Activated gamma-delta T cell treated with Interleukin-2 at 50 U/mL for 16 hours (primary cell): ENCODE measurements at places on chromosomes 1 and 21.
A peak's percentile ranks its signal among the peaks of the same experiment; 100 is the strongest.

DNA sequence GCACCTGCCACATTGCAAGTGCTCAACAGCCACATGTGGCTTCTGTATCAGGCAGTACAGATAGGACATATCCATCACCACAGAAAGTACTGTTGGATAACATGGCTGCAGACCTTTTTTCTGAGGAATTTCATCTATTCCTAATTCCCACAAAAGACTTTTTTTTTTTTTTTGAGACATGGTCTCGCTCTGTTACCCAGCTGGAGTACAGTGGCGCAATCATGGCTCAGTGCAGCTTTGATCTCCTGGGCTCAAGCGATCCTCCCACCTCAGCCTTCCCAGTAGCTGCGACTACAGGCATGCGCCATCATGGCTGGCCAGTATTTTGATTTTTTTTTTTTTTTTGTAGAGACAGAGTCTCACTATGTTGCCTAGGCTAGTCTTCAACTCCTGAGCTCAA, 33.3 kb downstream of the YARS1 start:
- DNase-seq: no peak

GRCh38 chr1:71228742-71229365, 148.0 kb upstream of the ZRANB2 start:
- no peak for DNase-seq

- peak; percentile 36 for DNase-seq
Observed at GRCh38 chr21:34801519-34802132, 132.8 kb downstream of the CLIC6 start.

DNA sequence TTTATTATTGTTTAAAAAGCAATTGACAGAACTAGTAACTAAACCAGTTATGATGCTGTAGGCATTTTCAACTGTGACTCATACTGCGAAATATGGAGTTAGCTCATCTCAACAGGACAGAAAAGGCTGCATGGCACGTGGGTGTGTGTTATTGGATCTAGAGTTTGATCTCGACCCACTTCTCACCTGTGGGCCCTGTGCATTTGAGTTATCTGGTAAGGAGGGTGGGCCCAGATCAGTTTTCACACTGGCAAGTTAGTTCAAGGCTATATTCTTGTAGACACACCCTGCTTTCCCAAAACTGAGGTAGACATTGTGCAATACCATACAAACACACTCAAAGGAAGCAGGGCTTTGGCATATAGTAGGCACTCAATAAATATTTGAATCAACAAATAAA, 71.3 kb upstream of the PRDX6 start:
- no peak for DNase-seq

DNA sequence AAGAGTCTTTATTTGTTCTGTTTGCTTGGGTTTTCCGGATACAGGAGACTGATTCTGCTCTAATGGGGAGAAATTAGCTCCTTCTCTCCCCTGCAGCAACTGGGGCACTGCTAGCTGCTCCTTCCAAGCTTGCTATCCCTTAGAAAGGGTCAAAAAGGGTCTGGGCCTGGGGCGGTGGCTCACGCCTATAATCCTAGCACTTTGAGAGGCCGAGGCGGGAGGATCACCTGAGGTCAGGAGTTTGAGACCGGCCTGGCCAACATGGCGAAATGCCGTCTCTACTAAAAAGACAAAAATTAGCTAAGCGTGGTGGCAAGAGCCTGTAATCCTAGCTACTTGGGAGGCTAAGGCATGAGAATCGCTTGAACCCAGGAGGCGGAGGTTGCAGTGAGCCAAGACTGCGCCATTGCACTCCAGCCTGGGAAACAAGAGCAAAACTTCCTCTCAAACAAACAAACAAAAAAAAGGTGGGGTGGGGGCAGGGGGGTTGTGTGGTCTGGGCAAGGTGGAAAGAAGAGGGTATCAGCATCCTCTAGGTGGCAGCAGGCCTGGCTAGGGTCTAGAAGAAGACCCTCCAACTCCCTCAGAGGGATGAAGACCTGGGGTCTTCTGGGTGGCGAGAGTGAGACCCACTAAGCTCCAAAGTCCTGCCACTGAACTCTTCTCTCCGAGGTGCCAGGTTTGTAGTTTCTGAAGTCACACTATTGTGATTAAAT, 15.4 kb upstream of the TBX15 start:
- no peak for DNase-seq

DNA sequence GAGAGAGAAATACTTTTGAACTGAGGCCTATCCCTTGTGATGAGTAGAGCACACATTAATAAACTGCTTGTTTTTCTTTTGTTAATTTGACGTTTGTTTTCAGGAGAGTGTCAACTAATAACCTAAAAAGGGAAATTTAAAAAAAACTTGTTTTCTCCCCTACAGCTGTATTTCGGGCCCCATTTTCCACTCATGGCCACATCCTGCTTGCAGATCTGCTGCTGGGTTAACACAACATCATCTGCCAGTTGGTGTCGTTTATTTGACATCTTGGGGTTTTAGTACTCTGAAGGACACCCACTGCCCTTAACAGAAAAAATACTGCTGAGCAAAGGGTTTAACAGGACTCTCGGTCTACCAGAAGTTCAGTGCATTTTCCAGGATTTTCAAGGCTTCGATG, 848 bp upstream of the PYHIN1 start:
- DNase-seq: peak; percentile 48

DNA sequence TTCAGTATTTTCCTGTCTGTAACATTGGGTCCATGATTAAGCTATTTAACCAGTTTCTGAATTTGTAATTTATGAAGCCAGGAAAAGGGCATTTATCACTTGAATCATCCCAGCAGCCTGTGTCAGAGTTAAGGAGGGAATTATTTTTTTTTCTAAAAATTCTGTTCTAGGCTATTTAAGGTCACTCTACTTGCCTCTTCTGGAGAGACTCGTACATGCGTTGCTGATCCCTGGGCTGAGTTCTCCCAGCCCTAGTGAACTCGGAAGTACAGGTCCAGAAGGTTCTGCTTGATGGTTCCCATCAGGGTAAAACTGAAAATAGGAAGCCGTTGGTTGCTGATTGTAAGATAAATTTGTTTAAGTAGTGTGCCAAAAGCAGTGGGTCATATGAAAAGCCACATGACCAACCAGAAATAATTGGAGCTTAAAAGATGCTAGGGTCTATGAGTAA, 90.7 kb downstream of the GPR88 start:
- no peak for DNase-seq

- DNase-seq: no peak
Observed at GRCh38 chr1:203772836-203773235, 7.9 kb downstream of the LAX1 start.

GRCh38 chr1:107843989-107844388, 121.0 kb downstream of the VAV3 start:
- no peak for DNase-seq

DNA sequence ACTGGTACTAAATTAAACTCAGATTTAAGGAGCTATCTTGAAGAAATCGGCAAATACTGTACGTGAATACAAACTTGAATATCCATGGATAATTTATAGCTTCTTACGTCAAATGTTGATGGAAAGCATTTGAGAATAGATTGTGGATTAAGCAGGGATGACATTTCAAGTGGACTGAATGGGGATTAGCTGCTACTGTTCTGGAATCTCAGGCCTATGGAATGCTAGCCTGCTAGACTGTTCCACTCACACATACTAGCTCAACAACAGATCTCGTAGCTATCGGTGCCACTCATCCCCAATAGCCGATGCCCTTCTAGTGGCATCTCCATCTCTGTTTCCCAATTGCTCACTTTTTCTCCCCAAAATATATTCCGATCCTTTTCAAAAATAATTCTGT, 62.0 kb upstream of the USP25 start:
- DNase-seq: no peak

- no peak for DNase-seq
Observed at GRCh38 chr1:18328803-18329202, 151.9 kb upstream of the KLHDC7A start.

DNA sequence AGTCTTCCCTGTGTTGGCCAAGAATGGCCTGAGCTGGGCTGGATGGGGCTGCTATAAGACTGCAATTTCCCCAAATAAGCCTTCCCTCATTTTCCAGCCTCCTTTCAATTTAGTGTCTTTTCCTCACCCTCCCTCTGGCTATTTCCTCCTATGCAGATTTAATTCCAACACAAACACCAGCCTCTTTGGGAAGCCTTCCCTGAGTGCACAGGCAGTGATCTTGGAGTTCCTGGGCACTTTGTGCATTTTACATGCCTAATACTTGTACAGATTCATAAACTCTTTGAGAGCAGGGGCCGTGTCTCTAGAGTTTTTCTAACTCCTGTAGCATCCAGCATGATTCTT, 91.1 kb upstream of the TLR5 start:
- DNase-seq: no peak

- no peak for DNase-seq
Observed at GRCh38 chr1:233357595-233358397, 30.3 kb downstream of the MAP3K21 start.

- no peak for DNase-seq
Observed at GRCh38 chr1:72623299-72623708, 341.0 kb upstream of the NEGR1 start.

GRCh38 chr1:20376880-20377494, 86.3 kb downstream of the VWA5B1 start:
- DNase-seq: peak; percentile 29

- no peak for DNase-seq
Observed at GRCh38 chr1:67574221-67574620, 110.8 kb upstream of the GADD45A start.
